ENCODE measurements at places on chromosomes 2 and 18.

GRCh38 chr2:62263076-62263715 is 67.3 kb downstream of the B3GNT2 start:
- DNase-seq: no peak

DNA sequence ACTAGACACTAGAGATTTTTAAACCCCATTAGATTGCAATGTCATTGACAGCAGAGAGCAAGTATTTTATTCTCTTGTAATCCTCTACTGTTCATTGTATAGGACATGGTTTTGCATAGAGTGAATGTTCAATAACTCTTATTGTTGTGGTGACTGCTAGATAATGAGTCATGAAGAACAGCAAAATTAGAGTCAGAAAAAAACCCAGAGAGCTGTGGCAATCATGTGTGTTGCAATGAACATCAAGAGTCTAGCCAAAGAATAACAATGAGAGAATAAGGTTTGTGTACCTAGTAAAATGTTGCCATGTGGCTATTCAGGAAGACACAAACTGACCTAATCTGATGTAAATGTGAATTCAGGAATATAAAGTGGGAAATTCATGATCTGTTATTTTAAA is 684.0 kb downstream of the DSC3 start:
- no peak for DNase-seq

DNA sequence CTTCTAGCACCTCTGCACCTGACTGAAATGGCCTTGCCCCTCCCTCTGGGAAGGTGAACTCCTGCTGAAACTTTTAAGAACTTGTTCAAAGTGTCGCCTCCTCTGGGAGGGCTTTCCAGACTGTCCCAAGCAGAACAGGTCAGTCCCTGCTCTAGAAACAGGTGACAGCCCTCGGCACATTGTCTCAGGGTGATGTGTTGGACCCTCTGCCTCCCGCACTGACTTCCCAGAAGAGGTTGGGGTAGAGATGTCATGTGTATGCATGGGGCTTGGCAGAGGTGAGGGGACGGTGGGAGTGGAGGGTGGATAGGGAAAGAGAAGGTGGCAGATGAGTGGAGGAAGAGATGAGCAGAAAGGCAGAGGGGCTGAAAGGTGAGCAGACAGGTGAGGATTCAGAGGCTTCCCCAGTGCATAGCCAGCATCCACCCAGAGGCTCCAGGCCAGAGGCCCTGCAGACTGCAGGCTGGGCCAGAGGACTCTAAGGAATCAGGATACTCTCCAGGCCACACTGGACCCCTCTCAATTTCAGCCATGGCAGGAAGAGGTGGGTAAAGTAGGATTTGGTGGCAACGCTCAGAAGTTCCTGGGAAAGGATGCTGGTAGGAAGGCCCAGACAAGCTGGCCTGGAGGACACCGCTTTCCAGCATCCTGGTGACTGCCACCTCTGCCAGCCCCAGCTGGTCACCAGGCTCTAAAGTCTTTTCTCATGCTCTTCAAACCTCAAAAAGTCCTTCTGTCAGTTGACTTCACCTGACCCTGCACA is 24.8 kb upstream of the TNS1 start:
- peak; percentile 13 for DNase-seq

DNA sequence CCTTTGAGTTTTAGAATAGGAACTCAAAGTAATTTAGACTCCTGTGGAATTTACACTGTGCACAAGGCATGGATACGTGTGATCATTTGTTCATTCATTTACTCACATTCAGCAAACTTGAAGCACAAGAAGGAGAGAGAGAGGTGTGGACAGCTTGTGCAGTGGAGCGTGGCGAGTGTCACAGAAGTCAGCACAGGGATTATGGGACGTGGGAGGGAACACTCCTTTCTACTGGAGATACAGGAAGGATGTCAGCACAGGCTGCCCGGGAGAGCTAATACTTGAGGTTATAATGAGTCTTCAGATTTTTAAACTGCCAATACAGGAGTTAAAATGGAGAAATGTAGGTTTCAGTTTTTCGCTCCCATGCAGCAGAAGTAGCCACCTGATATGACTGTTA is 7.0 kb downstream of the FAM228A start:
- DNase-seq: no peak

DNA sequence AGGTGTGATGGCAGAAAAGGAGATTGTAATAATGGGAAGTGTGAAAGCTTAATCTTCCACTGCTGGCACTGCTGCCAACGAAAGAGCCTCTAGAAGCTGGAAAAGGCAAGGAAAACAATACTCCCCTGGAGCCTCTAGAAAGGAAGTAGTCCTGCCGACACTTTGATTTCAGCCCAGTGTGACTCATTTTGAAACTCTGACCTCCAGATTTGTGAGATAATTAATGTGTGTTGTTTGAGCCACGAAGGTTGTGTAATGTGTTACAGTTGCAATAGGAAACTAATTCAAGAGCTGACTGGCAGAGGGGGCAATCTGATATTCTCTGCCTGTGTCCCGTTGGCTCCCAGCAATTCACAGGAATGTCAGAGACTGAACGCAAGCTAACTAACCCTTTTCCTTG is 219.2 kb upstream of the UBE2E3 start:
- DNase-seq: no peak

DNA sequence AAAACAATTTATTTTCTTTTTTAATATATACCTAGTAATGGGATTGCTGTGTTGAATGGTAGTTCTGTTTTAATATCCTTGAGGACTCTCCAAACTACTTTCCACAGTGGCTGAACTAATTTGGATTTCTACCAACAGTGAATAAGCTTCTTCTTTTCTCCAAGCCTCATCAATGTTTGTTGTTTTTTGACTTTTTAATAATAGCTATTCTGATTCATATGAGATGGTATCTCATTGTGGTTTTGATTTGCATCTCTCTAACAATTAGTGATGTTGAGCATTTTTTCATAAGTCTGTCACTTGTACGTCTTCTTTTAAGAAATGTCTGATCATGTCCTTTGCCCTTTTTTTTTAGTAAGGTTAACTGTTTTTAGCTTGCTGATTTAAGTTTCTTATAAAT is 863.3 kb downstream of the CNTNAP5 start:
- DNase-seq: no peak

DNA sequence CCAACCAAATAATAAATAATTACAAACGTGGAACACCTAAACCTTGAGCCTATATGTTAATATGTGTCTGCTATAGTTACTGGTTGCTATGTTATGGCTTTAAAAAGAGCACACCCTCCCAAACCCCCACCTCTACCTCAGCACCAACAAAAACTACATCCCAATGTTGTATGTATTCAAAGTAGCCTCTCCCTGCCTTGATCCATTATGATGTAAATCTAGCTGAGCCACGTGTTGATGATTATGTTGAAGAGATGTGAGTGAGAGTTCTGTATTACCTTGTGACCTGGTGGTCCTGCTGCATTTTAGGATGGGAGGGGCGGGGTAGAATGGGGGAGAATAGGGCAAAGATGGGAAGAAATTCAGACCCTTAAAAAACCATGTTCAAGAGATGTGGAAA is 4.8 kb downstream of the MFSD6 start:
- no peak for DNase-seq

DNA sequence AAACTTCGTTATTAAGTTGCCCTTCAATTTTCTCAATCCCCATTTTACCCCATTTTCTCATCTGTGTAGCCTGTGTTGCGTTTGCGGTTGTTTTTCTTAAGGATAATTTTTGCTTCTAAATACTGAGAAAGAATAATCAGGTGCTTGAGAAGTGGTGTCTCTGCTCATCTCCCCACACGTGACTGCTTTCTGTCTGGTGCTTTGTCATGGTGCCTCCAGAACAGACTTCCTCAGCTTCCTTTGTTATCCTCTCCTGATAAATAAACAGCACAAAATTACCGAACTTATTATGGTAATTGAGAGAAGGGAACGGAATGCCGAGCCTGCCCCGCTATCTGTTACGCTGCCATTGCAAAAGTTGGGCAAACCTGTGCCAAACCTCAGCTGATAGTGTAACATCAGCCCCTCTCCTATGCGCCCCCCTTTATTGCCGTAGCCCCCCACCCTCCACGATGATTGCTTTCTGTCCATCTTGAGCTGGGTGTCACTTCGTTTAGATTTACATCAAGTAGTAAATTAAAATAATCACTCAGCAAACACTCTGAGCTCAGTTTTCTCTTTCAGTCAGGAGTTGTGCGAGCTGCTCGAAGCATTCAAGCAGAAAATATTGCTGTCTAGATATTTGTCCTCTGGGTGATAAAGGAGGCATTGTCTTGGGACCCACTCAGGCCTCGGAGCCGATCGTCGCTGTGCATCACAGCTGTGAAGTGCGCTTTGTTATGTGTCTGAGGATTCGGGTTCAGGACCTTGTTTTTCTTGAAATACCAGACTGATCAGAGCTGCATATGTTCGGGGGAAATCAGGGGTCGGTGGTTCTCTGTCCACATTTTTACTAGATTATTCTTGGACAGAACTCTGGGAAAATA is 1008.5 kb upstream of the FANCL start:
- no peak for DNase-seq

GRCh38 chr2:128263902-128264331 is 54.8 kb downstream of the HS6ST1 start:
- no peak for DNase-seq

GRCh38 chr2:42809819-42810120 is 17.4 kb upstream of the HAAO start:
- peak; percentile 75 for DNase-seq
